Activated effector memory CD4-positive, alpha-beta T cell treated with Interleukin-2 at 50 U/mL for 16 hours (primary cell): ENCODE measurements at places on chromosomes 5 and 9.

DNA sequence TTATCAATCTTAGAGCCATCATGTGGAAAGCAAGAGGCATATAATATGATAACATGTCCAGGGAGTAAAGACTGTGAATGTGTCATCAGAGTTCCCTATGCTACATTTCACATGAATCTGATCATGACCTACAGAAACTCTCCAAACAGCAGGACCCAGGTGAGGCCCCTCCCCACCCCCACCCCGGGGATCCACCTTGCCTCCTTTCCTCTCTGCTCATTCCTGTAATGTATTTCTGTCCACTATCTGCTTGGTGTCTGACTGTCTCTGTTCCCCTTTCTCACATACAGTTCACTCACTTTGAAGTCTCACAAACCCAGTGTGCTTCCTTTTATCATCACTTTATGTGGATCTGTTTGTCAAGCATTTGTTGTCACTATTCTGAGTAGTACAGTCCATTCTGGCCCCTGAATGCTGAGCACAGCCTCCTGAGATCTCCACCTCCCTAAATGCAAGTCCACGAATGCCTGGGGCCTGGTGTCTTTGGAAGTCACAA, 76.4 kb upstream of the SMARCA2 start:
- no peak for DNase-seq

DNA sequence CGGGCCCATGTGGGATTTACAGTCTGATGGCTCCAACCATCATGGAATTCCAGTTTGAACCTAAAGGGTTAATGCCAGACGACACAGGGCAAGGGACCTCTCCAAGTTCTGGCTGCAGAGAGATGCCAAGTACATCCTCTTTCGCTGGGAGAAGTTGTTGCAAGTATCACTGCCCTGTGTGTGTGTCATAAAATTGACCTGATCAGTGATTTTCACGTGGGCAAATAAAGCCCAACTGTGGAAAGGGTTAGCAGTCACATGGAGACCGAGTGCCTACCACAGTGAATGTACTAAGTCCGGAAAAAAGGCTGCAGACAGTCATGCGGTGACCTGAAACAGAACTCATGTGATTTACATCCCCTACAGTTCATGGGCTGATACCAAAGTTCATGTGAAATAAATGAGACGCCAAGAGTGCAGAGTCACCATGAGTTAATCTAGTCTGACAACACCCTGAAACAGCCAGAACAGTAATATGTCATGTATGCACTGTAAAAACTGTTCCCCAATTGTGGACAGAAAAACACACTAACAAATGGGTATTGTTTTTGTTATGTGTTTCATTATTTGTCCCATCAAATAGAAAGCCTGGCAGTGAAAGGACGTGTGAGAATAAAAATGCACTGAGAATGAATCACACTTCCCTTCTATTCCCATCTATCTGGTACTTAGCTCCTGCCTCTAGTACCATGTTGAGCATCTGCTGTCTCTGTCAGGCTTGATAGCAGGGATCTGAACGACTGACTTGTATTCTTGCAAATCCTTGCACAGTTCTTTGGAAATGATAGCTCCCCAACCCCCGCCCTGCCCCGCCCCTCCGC, 115.7 kb downstream of the SUSD1 start:
- no peak for DNase-seq

- DNase-seq, result no peak
Measured at GRCh38 chr5:11013793-11014192, 252.8 kb upstream of the DAP start.

- DNase-seq, result no peak
Measured at GRCh38 chr5:134568761-134569695, 43.6 kb downstream of the JADE2 start.

DNA sequence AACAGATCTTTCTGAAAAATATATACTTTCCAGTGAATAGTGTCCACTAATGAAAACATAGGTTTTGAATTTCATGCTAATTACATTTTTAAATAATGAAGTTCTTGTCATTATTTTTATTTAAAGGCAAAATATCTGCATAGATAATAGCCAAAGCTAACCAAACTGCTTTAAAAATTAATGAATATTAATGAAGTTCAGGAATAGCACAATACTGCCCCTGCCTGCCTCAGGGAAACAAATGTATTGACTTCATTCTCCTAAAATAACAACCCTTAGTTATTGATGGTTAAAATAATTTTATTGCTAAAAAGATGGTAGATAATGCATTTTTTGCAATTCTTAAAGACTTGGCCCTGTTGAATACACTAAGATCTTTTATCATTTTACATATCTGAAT, 103.6 kb upstream of the SSBP2 start:
- no peak for DNase-seq

DNA sequence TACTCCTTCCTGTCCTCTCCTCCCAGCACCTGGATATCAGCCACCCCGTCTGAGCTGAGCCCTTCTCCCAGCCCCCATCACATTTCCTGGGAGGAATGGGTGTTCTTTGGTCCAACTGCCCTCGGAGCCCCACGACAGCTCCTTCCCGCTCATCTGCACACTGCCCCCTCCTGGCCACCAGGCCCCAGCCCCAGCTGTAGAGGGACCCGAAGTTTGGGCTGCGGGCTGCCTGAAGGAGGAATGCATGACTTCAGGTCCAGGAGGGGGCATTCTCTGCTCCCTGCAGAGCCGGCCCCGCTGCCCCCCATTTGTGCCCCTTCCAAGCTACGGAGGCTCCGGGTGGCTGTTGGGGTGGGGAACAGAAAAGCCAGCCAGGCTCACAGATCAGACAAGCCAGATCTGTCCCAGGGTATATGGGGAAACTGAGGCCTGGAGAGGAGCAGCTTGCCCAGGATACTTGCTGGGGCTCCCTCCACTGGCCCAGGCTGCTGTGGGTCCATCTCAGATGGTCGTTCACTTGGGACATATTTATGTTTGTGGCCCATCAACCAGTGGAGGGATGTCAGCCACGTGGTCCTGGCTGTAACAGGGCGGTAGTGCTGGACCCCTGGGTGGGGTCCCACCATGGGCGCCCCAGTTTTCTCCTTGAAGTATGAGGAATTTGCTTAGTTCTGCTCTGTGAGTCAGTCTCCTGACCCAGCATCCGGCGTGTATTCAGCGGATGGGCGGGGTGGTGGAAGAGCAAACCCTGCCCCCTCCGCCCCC, 33.1 kb downstream of the DAB2IP start:
- DNase-seq, result no peak

GRCh38 chr9:134633362-134634142, 8.1 kb upstream of the COL5A1 start:
- no peak for DNase-seq

GRCh38 chr5:93320920-93321445, 260.0 kb downstream of the NR2F1-AS1 start:
- DNase-seq, result no peak

- peak; percentile 81 for DNase-seq
Measured at GRCh38 chr9:127937388-127938297, at the start of gene DPM2. Gene DPM2, minus strand, starts transcription at chr9:127937854. Its CDS starts 34 bp downstream, at chr9:127937820.

GRCh38 chr9:137590123-137590468, 216 bp downstream of the ZMYND19 start:
- no peak for DNase-seq

- DNase-seq, result no peak
Measured at GRCh38 chr9:126527109-126527825, 86.5 kb upstream of the LMX1B start.

GRCh38 chr9:36306471-36307306, 48.4 kb upstream of the GNE start:
- DNase-seq, result no peak

DNA sequence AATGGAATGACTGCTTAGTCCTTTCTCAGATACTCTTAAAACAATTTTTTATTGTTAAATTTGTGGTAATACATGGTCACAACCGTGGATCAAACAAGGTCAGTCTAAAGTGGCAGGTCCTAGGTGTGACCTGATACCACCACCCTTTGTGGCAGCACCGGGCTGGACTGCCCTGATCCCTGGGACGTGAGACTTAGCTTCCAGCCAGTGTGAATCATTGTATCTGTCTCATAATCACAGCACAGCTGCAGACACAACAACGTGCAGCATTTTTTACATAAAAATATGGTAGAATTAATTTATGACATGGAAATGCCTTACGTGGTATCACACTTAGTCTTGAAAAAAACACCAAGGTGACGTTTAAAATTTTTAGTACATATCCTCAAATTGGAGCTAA, 7.8 kb downstream of the TOR1B start:
- DNase-seq, result no peak

DNA sequence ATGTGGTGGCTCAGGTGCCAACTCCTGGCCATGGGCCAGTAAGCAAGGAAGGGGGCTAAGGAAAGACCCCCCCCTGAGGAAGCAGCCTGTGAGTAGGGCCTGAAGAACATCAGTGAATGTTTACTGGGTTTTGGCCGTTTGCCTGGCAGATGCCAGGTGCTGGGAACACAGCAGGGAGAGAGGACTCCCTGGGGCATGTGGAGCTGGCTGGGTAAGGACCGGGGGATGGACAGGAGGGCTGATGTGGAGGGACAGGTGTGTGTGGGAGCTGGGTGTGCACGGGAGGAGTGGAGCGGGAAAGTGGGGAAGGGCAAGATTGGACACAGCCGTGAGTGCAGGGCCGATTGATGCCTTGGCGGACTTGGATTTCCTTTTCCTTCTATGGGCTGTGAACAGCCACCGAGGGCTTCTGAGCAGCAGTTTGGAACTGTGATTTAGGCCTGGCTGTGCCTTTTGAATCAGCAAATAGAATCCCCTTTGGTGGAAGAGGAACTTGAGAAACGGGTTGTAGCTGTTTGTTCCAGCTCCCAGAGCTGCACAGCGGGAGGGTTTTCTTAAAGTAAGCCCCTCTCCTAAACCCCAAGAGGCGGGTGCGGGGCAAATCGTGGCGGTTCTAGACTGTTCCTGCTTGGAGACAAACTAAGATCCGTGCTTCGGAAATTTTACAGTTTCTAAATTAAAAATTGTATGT, 3.1 kb downstream of the HMCN2 start:
- DNase-seq, result no peak

DNA sequence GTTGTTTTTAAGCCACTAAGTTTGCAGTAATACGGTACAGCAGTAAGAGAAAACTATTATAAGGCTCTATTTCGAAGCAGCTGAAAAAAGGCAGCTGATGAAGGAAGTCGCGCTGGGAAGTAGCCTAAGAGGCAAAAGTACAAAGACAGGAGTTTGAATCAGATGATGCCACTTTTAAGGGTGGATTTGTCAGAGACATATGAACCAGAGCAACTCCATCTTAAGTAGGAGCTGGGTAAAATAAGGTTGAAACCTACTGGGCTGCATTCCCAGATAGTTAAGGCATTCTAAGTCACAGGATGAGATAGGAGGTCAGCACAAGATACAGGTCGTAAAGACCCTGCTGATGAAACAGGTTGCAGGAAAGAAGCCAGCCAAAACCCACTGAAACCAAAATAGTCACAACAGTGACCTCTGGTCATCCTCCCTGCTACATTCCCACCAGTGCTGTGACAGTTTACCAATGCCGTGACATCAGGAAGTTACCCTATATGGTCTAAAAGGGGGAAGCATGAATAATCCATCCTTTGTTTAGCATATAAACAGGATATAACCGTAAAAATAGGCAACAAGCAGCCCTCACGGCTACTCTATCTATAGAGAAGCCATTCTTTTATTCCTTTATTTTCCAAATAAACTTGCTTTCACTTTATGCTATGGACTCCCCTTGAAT, 91.8 kb upstream of the PRSS3 start:
- DNase-seq, result no peak

- DNase-seq, result peak; percentile 8
Measured at GRCh38 chr9:77475641-77476473, 172.3 kb downstream of the GNA14 start.

- no peak for DNase-seq
Measured at GRCh38 chr5:72468024-72468423, 39.2 kb downstream of the ZNF366 start.

DNA sequence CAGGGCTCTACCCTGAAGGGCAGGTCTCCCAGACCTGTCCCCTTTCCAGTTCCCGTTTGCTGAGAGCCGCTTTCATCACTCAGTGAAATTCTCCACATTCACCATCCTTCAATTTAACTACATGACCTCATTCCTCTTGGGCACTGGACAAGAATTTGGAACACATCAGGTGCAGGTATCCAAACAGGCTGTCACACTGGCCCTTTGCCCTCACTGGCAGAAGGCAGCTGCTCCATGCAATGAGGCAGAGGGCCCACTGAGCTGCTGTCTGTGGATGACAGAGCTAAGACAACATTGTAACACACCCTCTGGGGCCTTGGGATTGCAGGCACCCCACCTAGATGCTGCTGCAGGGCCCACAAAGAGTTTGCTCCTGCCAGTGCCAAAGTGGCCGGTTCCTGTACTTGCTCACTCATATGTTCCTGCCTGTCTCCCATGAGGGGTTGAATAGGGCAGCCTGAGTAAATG, 55.1 kb downstream of the ACTL7B start:
- no peak for DNase-seq

DNA sequence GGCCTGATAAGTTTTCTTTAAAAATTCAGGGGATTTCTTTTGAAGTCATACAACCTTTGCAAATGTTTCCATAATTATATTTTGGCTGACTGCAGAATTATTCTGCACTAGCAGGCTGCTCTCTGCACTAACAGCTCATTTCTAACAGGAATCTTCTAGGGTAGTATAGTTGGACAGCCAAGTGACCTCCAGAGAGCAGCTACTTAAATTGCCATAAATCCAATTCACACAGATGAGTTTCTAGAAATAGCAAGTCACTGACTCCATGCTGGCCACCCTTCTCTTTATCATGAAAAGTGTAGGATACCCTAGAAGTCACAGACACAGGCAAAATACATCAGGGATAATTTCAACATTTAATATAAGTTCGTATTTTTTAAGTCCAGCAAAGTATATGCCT, 110.9 kb upstream of the TARS1 start:
- no peak for DNase-seq

DNA sequence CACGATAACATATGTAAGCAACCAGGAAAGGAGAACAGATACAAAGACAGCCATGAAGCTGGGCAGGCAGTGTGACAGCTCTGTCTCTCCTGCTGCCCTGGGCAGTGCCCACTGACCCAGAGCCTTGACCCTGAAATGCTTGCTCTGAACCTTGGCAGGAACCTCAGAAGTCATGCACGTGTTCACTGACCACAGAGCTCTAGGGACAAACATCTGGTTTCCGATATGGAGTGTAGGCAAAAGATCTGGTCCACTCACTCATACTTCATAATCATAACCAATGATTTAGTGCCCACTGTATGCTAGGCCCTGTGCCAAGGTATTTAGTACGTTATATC, 102.6 kb downstream of the FSTL4 start:
- no peak for DNase-seq

DNA sequence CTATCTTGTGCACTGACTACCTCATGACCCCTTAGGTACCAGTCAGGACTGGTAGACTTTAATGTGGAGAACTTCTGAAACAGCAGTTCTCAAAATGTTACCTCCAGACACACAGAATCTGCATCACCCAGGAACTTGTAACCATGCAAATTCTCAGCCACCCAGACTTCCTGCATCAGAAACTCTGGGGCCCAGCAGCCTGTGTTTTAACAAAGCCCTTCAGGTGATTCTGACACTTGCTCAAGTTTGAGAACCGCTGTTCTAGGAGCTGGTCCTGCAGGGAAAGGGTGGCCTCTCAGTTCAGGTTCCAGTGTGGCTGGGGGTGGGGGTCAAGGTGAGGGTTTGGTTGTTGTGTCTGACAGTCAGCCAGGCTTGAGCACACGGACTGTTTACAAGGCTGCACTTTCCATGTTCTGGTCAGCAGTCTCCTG, 28.4 kb downstream of the ZFP62 start:
- DNase-seq, result no peak

- DNase-seq, result no peak
Measured at GRCh38 chr5:149886692-149887470, 57.7 kb downstream of the PDE6A start.

GRCh38 chr5:78508186-78508765, 140.3 kb downstream of the LHFPL2 start:
- no peak for DNase-seq
